ENCODE measurements at places on chromosomes 2 and 18.

- DNase-seq = peak; percentile 53
These were observed 6.5 kb upstream of the LGALSL start for GRCh38 chr2:64447317-64448040.

DNA sequence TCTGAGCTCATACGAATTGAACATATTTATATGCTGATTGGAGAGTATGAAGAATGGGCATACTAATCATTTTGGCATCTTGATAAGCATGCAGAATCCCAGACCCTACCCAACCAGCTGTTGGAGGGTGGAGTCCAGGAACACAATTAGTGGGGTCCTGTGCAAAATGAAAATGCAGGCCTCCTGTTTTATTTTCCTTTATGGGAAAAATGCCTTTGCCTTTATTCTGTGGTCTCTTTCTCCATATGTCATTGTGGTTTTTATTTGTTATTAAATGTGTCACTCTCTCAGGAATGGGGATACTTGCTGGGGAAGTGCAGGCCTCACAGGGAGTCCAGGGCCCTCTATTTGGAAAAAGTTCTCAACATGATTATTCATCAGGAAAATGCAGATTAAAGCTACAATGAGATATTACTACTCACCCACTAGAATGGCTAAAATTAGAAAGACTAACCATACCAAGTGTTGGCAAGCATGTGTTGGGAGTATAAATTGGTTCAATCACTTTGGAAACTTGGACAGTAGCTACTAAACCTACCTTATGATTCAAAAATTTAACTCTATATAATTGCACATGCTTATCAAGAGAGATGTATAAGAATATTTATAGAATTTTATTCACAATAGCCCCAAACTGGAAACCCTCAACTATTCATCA is 223.1 kb upstream of the FBXO11 start:
- no peak for DNase-seq

DNA sequence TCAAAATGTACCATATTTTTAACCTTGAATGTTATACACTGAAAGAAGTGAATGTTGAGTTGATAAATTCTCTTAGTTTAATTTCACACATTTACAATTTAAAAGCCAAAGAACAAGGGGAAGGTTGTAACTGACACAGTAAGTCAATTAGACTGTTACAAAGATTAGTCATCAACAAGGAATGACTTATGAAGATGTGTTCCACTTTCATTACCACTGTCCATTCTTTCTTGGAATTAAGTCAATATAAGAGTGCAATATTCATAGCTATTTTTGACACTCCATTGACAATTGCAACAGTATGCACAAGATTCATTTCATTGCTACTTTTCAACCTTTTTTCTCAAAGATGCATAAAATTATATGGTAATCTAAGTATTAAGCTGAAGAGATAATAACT is 291.3 kb downstream of the RIT2 start:
- DNase-seq = no peak

DNA sequence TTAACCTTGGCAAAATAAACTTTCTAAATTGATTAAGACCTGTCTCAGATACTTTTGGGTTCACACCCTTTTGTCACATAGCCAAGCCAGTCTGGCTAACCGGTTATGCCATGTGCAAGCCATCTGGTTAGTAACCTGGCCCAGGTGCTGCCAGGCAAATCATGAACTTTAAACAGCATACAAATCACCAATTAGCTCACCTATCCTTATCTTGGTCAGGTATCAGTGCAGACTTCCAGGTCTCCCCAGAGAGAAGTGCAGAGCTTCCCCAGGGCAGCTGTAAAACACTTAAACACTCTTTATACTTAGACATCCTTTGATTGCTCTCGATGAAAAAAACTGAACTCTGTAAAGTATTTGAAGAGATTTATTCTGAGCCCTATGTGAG is 14.9 kb upstream of the MC5R start:
- DNase-seq = no peak

GRCh38 chr2:188529710-188530109 is 238.0 kb downstream of the GULP1 start:
- no peak for DNase-seq

DNA sequence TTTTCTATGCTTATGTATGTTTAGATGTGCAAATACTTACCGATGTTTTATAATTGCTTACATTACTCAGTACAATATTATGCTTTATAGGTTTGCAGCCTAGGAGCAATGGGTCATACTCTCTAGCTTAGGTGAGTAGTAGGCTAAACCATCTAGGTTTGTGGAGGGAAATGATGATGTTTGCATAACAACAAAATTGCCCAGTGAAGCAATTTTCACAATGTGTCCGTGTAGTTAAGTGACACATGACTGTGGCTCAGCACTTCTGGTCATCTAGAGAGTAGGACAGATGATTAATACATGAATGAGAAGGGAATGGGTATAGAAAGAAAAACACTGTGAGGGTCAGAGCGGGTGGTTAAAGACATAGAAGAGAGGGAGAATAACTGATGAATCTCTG is 2116.2 kb upstream of the PIK3C3 start:
- DNase-seq = no peak

- peak; percentile 53 for DNase-seq
These were observed 32.3 kb downstream of the FHOD3 start for GRCh38 chr18:36329684-36330434.

- peak; percentile 88 for DNase-seq
These were observed 77.3 kb downstream of the POLE4 start for GRCh38 chr2:75035444-75036353.

DNA sequence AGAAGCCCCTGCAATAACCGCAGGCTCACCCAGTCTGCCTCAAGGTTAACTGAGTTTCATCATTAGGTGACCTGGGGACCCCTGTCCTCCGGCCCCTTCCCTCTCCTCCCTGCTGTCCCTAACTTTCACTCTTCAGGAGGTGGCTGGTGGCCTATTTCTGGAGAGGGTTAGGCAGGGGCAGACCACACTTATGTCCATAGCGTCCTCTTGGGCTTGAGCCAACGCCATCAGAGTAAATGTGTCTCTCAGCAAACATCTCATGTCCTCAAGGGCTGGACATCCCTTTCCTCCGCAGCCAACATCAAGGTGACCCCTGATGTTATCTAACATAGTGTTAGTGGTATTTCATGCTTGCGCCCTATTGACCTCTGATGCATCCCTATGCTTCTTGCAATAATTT is 114.8 kb downstream of the BCL11A start:
- no peak for DNase-seq

- DNase-seq = no peak
These were observed 25.4 kb upstream of the CNTNAP5 start for GRCh38 chr2:123999681-124000080.

- no peak for DNase-seq
These were observed 133.6 kb upstream of the TMEFF2 start for GRCh38 chr2:192328297-192328696.

Measured in fibroblast of pulmonary artery (primary cell).